ENCODE measurements at places on chromosomes 1 and 21.

DNA sequence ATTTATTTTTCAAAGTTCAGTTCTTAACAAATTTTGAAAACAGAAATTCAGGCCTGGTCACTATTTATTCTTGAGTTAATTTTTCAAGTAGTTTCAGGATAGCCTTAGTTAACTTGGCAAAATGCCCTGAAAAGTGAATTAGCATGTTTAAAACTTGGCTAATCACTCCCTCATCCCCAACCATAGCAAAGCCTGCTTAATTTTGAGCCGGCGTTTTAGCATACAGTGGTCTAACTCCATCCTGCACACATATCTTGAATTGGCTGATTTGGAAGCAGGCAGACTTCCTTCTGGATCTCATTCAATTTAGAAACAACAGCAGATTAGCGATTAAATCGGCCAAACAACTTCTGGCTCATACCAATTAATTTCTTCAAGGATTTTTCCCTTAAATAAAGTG is 439.2 kb downstream of the PTBP2 start:
- no peak for DNase-seq

DNA sequence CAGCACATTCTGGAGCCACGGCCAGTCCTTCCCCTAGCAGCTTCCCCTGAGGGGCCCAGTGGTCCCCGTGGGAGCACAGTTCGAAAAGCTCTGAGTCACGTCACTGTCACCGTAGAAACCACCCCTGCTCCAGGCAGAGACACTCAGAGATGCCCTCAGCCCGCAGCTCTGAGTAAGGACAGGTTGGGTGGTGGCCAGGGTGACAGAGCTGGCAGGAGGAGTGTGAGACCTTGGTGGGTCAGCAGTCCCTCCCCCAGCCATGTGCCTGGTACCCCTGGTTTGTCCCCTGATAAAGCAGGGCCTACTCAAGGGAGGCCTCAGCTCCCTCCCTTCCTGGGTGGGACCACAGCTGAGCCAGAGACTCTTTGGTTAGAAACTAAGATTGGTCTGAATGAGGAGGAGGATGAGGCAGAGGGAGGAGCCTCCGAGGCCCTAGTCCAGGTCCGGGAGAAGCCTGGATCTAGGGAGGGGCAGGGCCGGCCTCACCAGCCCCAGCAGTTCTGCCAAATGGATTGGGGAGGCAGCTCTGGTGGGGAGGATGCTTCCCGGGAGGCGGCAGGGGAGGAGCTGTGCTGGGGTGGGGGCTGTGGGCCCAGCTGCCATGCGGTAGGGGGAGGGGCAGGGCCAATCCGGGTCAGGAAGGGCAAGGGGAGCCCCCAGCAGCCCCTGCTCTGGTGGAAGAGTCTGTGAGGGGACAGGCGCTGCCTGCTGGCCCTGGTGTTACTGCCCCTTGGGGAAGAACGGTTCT is 55.2 kb downstream of the SLC9A1 start:
- no peak for DNase-seq

- no peak for DNase-seq
Measured at GRCh38 chr1:99232172-99232571, 32.1 kb upstream of the PLPPR4 start.

DNA sequence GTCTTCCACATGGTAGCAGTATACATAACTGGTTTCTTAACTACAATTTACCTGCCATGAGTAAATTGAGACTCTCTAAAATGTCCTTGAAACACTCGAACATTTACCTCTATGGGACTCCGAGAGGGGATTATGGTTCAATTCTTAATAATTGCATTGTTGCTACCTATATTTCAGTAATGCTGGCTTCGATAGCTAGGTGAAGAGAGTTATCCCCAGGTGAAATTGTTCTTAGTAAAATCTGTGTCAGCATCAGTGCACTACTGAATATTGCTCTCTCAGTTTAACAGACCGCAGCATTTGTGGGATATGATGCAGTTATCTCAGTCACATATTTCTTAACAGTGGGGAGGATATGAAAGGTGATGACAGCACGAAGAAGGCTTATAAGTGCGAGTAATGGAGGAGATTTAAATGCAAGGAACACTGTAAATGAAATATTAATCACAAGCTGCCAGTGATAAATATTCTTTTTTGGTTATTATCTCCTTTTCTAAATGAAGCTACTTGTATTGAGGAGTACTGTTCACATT is 801.9 kb downstream of the BRINP3 start:
- no peak for DNase-seq

- DNase-seq: no peak
Measured at GRCh38 chr1:114431026-114431425, 80.0 kb downstream of the TRIM33 start.

GRCh38 chr1:89121641-89122040 is 4.3 kb downstream of the GBP2 start:
- no peak for DNase-seq

GRCh38 chr1:203797948-203798655 is 2.7 kb downstream of the ZBED6 start:
- DNase-seq: no peak

DNA sequence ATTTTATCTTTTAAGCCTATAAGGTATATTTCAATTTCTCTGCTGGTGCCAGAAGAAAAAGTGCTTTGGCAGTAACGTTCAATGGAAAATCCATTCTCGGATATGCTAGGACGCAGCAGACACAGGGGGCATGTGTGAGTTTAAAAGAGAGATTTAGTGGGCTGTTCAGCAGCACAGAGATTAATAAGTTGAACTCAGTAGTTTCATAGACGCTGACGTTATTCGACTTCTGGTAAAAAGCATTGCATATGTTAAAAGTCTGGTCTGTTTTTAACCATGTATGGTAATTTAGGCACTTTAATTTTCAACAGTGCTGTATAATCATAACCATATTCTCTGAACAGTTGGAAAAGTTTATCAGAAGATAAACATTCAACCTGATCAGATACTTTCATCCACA is 99.6 kb downstream of the ATP6V1G3 start:
- DNase-seq: no peak

- no peak for DNase-seq
Measured at GRCh38 chr1:41751804-41752513, 166.8 kb downstream of the HIVEP3 start.
